ENCODE measurements at places on chromosomes 5 and 9.
A peak's percentile ranks its signal among the peaks of the same experiment; 100 is the strongest.

GRCh38 chr9:111914749-111915424 is 18.3 kb downstream of the UGCG start:
- no peak for DNase-seq

- no peak for DNase-seq
Observed at GRCh38 chr5:158874792-158875191, 224.9 kb downstream of the EBF1 start.

DNA sequence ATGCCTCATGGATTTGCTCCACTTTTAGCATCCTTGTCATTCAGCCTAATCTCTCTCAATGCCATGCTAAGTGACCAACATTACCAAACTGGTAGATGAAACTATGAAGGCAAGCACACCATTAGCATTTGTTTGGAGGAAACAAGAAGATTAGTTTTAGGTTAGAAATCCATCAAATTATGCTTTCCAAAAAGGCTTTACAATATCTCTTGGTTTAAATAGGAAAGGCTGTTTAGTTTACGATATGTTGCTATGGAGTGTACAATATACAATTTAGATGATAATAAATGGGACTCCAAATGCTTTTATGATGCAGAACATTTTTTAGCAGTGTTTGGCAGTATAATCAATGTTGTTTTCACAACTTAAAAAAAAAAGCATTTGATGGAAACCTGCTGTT is 47.8 kb upstream of the CTXN3 start:
- DNase-seq = no peak

- no peak for DNase-seq
Observed at GRCh38 chr5:95743232-95743631, 12.1 kb downstream of the RHOBTB3 start.

GRCh38 chr5:113663879-113664541 is 150.5 kb downstream of the YTHDC2 start:
- no peak for DNase-seq

DNA sequence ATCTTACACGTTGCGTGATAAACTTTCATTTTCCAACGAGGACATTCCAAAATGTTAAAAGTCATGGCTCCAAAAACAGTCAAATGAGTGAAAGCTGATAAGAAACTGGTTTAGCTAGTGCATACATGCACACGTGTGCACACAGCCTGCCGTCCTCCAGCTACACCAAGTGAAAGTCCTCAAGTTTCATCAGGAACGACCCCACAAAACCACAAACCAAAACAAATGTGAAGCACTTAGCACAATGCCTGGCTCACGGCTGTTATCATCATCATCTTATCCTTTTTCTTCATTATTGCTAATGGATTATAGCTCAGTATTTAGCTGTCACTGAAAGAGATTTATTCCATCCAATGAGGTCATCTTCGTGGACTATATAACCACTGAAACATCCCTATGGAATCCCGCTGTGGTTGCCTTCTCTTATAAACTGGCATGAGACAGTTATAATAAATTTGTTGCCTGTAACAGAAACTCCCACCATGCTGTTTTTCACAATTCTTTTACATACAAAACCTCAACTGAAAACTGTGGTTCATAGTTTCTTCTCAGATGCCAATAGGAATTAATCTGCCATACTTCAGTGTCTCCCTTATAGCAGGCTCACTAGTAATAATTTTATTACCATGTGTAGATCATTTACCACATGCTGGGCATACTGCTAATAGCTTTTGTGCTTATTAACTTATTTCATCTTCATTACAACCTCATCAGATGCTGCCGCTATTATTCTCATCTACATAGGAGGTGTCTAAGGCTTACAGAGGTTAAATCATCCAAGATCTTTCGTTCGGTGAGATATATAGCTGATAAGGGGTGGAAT is 56.1 kb downstream of the SAXO1 start:
- no peak for DNase-seq

GRCh38 chr5:88298425-88298824 is 29.8 kb upstream of the TMEM161B start:
- DNase-seq = no peak

GRCh38 chr5:54194318-54194717 is 116.1 kb downstream of the ARL15 start:
- no peak for DNase-seq

DNA sequence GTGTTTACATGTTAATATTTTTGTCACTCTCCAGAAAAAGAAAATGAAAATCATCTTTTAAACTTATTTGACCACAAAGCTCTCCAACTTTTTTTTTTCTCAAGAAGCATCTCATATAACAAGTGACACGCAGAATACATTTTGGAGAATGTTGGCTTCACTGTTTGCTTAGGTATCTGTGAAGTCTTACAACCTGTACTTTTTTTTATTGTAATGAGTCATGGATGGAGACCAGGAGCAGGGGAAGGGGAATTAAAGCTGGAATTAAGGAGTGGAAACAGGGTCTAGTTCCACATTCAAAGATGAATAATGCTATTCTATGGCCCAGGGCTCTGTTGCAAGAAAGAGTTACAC is 211.9 kb downstream of the MAN2A1 start:
- no peak for DNase-seq

DNA sequence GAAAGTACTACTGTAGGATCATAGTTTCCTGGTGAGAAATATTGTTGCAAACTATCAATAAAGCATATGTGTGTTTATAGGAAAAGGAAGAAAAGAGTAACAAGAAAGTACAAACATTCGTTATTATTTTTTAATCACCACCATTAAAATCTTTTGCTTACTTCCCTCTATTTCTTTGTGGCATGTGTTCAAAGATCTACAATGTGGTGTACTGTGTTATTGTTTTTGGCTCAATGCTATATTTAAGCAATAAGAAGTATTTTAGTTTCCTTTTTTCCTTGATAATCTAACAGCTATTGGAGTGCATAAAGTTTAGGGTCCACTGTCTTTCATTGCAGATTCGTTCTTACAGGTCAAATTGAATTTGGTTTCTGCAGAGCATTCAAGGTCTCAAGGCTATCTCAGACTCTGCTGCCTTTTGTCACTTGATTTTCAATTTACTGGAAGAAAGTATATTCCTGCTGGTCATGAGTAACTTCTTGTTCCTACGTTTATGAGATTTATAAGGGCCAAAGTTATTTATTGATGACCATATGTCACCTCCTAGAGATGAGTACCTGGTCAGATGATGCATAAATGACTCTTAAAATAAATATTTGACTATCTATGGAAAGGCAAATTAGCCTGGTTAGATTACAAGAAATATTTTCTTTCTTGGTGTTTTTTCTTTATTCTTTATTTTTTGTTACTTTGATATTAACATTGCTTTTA is 323.0 kb downstream of the TMEM167A start:
- no peak for DNase-seq

GRCh38 chr9:95116808-95117204 is 200.7 kb downstream of the FANCC start:
- DNase-seq = no peak

DNA sequence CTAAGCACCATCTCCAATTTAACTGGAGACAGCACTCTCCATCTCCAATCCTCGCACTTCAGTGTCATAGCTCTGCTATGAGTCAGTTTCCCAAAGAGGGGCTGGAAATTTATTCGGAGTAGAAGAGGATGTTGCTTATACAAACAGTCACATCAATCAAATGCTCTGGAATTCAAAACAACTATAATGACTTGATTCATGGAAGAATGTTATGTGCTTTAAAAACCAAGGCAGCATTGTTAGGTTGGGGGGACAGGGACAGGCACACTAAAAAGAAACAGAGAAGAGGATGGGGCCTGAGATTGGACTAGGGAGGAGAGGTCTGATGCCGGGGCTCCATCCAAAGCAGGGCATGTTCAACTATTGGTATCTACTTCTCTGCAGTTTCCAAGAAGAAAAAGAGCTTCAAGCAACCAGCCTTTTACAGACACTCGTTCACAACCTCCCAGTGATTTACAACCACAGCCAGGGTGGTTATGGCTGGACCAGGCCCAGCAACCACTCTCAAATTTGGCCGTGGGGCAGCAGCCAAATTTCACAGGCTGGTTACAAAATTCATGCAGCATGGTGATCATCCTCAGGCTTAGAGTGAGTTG is 117.5 kb upstream of the ZNF366 start:
- no peak for DNase-seq

DNA sequence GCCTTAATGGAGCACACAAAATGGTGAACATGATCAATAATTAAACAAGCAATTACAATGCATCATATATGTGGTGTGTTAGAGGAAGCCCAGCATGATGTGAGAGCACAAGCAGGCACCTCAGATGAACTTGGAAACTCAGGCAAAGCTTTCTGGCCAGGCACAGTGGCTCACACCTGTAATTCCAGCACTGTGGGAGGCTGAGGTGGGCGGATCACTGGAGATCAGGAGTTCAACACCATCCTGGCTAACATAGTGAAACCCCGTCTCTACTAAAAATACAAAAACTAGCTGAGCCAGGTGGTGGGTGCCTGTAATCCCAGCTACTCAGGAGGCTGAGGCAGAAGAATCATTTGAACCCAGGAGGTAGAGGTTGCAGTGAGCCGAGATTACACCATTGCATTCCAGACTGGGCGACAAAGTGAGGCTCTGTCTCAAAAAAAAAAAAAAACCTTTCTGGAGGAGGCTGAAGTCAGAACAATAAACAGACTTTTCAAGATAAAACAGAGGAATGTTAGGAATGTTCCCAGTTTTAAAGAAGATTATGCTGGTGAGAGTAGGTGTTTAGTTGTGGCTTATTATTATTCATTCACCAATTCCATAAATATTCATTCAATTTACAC is 159.4 kb downstream of the CEMIP2 start:
- DNase-seq = peak; percentile 17

GRCh38 chr5:157431544-157432200 is 28.3 kb upstream of the NIPAL4 start:
- DNase-seq = no peak

GRCh38 chr5:61055434-61056006 is 106.7 kb downstream of the SMIM15 start:
- no peak for DNase-seq

DNA sequence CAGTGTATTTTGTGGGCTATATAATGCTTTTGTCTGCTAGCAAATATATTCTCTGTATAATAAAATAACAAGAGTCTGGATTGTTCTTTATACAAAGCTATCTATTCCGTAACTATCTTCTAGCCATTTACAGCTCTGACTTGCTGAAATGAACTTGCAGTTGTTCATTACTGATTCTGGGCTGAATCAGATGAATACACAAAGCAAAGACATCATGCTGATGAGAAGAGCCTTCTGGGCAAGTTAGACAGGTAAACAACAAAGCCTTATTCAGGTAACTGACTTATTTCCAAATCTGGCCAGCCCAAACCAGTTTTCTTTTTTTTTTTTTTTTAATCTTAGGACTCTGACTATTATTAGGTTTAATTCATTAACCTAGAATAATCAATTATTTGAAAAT is 255.5 kb downstream of the KIAA0825 start:
- DNase-seq = no peak

DNA sequence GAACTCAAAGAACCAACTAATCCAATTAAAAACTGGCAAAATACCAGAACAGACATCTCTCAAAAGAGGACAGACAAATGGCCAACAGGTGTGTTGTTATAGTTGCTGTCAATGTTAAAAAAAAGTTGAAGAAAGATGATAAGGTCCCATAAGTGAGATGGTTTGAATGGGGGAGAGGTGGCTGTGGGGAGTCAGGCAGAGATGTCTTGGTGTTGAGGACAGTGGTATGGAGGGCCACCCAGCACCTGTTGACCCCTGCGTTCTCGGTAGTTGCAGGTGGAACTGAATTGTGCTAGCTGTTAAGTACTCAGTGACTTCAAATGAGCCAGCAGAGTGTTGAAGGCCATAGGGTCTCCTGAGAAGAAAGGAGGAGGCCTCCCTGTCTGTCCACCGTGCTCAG is 55.9 kb upstream of the PITX1 start:
- no peak for DNase-seq

DNA sequence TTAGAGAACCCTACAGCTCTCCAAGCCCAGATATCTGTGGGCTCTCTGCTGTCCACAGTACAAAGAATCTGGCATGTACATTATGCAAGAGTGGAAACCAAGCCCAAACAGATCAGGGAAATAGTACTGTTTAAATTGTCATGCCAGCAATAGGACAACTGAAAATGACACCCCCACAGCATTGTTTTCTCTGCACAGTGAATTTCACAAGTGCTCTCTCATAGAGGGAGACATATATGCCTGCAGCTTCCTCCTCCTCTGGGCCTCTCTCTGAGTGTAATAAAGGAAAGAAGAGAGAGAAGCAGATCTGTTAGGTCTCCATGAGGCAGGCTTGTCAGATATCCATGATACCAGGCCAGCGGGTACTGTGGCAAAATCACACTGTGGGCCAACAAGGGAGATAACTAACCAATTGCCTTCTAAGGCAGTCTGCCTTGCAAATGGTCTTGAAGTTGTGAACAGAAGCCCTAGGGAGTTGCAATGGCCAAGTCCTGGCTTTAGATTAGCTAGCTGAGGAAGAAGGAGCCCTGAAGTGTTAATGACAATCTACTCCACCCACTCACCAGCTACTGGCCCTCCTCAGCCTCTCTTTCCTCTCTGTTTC is 54.4 kb upstream of the JMY start:
- no peak for DNase-seq

DNA sequence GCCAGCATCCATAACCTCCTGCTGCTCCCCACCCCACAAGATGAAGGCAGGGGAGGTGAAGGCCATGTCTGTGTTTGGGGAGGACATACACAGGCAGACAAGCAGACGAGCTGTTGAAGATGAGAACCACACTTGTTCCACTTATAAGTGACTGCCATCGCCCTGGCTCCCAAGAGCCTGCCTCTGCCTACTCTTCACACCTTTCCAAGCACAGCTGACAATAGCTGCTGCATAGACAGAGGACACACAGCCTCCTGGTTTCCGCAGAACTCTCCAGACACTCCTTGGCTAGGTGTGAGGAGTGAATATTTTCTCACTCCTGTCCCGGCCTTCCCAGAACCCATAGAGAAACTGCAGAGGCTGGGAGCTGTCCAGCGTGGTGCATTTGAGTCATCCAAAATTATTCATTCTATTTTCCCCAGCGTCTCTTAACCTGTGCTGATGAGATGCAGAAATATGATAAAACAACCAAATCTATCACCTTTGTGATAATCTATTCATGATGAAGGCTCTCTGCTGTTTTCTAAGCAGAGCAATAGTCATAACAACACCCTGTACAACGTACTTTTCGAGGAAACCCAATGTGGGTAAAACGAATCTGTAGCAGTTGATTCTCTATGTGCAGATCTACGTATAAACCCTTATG is 24.7 kb downstream of the KLF9 start:
- DNase-seq = no peak

GRCh38 chr9:71079451-71079850 is 42.0 kb downstream of the TRPM3 start:
- peak; percentile 38 for DNase-seq

GRCh38 chr5:96660971-96661854 is 963 bp upstream of the CAST start:
- no peak for DNase-seq

DNA sequence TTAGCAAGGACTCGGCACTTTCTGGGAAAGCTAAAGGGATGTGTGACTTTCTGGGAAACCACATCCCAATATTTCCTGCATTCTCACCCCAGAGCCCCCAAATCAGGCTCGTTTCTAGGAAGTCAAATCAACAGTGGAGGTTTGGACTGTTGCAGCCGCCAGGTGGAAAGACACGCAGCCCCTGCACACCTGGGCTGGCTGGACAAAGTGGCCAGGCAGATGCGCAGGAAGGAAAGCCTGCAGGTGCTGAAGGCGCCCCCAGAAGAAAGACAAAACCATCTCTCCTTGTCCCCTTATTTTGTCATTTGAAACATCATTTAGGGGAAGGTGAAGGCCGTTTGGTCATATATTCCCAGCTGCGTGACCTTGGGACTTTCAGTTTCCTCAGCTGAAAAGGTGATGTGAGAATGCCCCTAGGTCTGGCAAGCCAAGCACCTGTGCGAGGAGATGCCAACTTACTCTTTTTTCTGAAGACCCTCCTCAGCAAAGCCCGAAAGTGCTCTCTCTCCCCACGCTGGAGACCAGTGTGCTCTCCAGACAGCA is 97.9 kb upstream of the CPEB4 start:
- DNase-seq = no peak
